ENCODE measurements at places on chromosomes 4 and X. TPM values are rescaled to one million over a fixed set of nuclear protein-coding genes. Genes with fewer than 3 reads are reported as not detected.

TRAM1L1 gene
- total RNA-seq = 0.45 TPM

GABRB1 gene
- total RNA-seq = 4.0 TPM

FAM9C gene
- 1.2 TPM for total RNA-seq

MAML3 gene
- total RNA-seq = 2.1 TPM

SLITRK2 gene
- total RNA-seq = 0.45 TPM

CFAP97 gene
- total RNA-seq = 9.8 TPM

ATP1B4 gene
- not detected for total RNA-seq

MAGEC2 gene
- not detected for total RNA-seq

MAMLD1 gene
- 2.3 TPM for total RNA-seq

DCAF12L1 gene
- total RNA-seq = not detected

MAGEB17 gene
- not detected for total RNA-seq

BRS3 gene
- not detected for total RNA-seq

TMEM31 gene
- not detected for total RNA-seq

NOX1 gene
- not detected for total RNA-seq

FDCSP gene
- total RNA-seq = not detected

PAGE5 gene
- not detected for total RNA-seq

- peak; percentile 47 for DNase-seq
These were observed 43.7 kb downstream of the MAGEA9 start for GRCh38 chrX:149825424-149825823.

GRCh38 chrX:123504630-123505270 lies 228.1 kb downstream of the THOC2 start:
- DNase-seq = no peak

DNA sequence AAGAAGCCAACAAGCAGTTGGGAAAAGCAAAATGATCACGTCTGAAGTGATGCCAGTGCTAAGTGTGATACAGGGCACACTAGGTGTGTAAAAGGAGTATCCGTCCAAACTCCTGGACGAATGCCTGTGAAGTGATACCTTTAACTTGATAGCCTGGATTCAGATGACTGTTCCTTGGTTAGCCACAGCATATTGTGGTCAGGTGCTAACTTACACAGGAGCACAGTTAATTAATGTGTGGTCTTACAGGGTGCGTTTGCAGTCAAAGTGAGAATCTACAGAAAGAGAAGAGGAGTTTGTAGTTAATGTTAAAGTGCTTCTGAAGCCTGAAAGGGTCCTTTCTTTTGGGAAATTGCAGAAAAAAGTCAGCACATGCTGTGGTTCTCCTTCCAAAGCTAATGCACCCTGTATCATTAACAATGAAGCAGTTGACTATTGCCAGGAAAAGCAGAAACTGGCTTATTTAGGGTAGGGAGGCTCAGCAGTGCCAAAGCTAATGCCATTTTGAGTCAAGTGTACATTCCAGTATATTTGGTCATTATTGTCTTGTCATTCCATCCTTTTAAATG lies 61.1 kb downstream of the DCLK2 start:
- DNase-seq = no peak

DNA sequence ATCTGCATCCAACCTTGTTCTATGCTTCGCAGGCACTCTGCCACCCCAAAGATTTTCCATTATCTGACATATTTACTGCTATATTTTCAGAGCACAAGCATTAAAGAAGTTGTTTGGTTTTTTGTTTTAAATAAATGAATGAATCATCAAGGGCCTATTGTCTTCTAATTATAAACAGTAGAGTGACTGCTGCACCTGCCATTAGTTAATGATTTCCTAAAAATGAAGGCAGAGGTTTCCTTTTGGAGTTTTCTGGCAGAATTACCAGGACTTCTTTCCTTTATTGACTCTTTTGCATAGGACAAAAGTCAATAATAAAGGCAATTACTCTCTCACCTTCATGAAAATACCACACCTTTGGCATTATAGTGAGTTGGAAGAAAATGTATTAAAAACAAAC lies 238.1 kb downstream of the INPP4B start:
- DNase-seq = no peak

DNA sequence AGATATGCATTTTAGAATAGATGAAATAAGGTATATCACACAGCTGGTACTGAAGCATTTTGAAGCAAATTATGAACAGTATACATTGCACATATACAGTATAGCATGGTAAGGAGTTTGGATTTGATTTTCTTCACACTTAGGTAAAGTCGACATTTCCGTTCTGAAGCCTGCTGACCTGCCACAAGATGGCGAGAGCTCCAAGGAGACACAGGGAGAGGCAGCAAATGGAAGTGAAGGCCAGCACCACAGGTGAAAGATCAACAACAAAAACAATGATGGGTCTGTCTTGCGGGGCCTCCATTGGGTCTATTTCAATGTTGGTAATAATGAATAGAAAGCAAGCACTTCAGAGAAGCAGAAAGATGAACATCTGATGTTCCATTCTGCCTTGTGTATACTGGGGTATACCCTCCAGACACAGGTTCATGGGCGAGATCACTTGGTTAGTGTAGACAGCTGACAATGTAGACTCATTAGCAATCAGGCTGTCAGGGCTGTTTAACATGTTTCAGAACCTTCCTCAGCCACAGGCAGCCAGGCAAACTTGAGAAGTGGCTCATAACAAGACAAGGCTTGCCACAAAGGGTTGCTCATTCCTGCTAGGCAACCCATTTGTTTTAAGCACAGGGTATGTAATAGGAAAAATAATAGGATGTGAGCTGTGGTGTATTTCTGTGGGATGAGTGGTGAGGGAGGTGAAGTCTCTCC lies 21.4 kb upstream of the NOX1 start:
- no peak for DNase-seq

- no peak for DNase-seq
These were observed 18.7 kb upstream of the ANTXR2 start for GRCh38 chr4:80091688-80092087.

DNA sequence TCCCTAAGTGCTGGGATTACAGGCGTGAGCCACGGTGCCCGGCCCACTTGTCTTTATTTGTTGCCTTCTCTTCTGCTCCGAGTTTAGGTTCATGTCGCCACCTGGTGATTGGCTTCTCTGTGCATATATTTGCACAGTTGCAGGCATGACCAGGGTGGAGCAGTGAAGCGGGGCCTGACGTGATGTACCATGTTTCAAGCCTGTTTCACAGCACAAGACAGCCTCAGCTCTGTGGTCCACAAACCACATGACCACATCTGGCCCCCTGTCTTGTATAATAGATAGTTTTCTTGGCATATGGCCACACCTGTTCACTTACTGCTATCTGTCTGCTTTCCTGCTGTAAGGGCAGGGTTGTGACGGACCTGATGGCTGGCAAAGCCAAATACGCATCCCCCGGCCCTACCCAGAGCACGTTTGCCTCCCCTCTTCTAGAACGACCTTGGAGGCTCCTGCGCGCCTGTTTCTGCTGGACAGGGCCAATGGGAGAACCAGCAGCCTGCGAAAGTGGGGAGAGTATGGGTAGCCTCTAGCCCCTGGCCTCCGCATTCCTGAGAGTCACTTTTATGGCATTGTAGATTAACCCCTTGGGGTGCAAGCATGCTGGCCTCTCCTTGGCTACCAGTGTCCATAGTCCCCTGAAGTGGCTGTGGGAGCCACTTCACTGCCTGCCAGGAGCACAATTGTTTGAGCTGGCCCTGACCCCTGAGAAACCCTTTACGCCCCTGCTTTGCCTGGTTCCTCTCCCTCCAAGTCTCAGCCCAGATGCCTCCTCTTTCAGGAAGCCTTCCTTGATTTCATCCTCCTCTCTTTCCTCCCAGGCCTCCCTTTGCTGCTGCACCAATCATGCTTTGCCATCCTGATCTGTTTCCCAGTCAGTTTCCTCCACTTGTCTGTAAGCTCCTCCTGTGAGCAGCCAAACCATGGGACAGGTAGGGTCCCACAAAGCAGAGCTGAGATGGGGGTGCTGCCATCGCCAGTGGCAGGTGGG lies 6.0 kb upstream of the SH3TC1 start:
- no peak for DNase-seq

- DNase-seq = no peak
These were observed 806.6 kb downstream of the GLUD2 start for GRCh38 chrX:121853762-121854613.

DNA sequence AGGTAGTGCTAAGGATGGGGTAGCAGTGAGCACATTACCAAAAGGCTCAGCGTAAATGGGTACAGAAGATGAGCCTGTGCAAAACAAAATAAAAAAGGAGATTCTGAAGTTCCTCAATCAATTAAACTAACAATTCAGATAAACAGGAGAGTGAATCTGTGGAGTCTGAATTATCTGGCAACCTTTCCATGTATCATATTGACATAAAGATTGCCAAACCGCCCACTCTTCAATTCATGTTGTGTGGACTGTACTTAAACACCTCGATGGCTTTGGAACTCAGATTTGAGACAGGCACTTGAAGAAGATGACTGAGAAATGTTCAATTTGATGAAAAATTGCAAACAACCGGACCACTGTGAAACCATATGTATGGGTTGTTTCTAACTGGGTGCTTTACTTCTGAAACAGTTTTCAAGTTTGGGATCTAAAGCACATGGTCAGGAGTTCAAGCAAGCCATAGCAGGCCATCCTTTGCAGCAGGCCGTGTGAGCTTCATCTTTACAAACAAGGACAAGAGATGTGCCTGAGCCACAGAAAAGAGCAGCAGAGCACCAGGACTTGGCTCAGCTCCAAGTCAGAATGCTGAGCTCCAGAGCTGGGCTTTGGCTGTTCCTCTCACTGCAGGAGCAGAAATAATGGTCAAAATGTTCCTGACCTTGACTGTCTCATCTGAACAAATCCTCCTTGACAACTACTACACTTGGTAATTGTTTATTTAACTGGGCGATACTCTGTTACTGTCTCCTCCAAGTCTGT lies 108.1 kb downstream of the MGST2 start:
- no peak for DNase-seq

GRCh38 chr4:19130866-19131265 lies 1109.3 kb upstream of the LCORL start:
- no peak for DNase-seq

- no peak for DNase-seq
These were observed 37.0 kb downstream of the IL21 start for GRCh38 chr4:122583906-122584305.

DNA sequence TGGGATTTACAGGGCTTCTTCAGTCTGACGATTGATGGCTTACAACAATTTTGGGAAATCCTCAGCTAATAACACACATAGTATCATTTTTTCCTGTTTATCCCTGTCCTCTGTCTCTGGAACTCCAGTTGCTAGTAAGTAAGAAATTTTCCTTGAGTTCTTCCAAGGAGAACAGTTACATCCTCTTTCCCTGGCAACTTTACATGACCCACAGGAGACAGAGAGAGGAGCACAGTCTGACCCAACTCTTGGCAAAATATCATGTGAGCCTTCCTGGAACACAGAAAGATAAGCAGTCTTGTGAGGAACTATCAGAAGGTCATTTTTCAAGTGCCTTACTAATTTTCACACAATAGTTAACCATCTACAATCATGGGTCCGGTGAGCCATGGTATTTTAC lies 578.7 kb upstream of the PABPC4L start:
- DNase-seq = no peak

- peak; percentile 88 for DNase-seq
These were observed 32.4 kb downstream of the FGFRL1 start for GRCh38 chr4:1043651-1044468.

- no peak for DNase-seq
These were observed 409.3 kb downstream of the ARHGAP24 start for GRCh38 chr4:85884251-85884650.

- no peak for DNase-seq
These were observed 856.8 kb downstream of the STIM2 start for GRCh38 chr4:27717431-27717755.

GRCh38 chr4:81743731-81744435 lies 272.2 kb upstream of the RASGEF1B start:
- DNase-seq = no peak

DNA sequence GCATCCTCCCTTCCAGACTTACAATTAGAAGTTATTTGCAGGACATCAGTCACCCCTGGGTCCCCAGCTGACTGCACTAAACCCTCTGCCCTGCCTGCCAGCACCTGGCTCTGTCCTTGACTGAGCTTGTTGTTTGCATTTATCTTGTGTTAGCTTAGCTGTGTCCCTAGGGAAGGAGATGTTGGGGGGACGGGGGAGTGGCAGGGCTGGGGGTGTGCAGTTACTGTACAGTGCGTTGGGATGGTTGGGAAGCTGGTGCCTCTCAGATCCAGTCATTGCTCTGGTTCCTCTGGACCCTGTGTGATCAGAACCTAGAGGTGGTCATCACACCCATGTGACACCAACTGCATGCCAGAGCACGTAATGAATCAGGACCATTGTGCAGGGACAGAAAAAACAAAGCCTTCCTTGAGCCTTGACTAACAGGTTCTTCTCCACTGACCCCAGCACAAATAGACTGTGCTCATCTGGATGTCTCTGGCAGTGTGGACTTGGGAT lies 32.7 kb upstream of the PROM1 start:
- DNase-seq = no peak

DNA sequence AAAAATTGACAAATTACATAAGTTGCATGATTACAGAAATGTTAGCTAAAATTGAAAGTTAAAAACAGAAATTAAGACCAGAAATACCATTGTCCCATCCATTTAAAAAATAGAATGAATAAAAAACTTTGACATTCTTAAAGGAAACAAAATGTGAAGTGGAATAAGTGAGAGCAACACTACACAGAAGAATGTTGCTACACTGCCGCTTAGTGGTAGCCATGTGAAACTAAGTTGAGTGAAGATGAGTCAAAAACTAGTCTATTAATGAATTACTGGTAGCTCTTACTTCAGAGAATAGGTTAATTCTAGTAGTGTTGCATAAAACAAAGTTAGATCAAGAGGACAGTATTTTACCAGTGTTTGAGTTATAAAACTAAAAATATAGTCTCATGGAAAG lies 571.0 kb upstream of the KLHL4 start:
- DNase-seq = no peak

GRCh38 chr4:10577508-10578426 lies 106.8 kb downstream of the CLNK start:
- no peak for DNase-seq

- DNase-seq = peak; percentile 50
These were observed 48.4 kb downstream of the ARHGAP10 start for GRCh38 chr4:147780137-147780777.

- DNase-seq = no peak
These were observed 551.4 kb upstream of the ADGRL3 start for GRCh38 chr4:60648774-60649173.

- DNase-seq = no peak
These were observed 28.7 kb downstream of the LDB2 start for GRCh38 chr4:16869594-16870245.

GRCh38 chr4:17475481-17475880 lies 36.4 kb downstream of the QDPR start:
- no peak for DNase-seq

- DNase-seq = no peak
These were observed 405.8 kb upstream of the HTR2C start for GRCh38 chrX:114178126-114178525.

GRCh38 chrX:44874420-44875184 lies 1.6 kb downstream of the KDM6A start:
- DNase-seq = no peak

DNA sequence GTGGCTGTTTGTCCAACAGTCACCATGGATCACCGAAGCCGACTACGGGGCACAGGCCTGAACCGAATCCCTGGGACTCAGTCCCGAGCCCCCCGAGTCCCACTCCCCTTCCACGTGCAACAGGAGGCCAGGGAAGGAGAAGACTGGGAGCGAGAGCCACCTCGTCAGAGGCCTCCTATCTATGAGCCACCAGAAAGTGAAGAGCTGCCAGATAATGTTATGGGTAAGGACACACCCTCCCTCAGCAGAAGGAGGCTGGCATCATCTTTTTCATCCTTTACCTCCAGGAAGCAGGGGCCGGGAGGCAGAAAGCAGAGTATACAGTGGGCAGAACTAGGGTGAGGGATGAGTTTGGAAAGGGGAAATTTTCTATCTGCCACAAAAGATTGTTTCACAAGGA lies 2.8 kb upstream of the PRDX4 start:
- DNase-seq = no peak
